ENCODE measurements at places on chromosomes 6 and 20.

DNA sequence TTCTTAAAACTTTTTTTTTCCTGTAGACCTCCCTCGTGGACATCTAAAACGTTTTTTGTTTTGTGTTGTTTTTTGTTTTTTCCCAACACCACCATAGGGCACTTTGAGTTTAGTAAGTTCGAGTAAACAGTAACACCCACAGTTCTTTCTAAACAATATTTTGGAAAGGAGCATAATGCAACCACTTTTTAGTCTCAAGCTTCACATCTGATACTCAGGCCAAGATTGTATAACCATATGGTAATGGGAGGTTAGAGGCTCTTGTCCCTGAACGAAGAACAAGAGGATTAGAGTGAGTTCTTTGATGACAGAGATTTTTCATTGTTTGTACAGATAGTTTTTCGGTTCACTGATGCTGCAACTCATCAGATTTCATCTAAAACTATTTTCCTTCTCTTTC is 144.6 kb downstream of the MTHFD1L start:
- DNase-seq: no peak

DNA sequence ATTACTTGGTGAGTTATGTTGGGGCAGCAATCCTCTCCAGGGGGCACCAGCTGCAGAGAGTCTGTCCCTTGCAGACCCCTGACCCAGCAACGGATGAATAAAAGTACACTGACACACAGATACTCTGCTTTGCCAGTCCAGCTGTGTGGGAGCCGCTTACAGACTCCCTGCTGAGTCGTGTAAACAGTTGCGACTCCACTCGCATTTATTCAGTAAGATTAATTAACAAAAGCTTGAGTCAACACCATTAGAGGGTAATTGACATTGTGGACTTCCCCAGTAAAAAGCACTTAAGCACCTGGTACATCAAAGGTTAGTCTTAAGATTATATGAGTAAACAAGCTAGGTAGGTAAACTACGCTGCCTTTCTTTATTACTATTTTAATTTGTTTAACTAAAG is 92.0 kb upstream of the TMEM181 start:
- no peak for DNase-seq

GRCh38 chr6:170030821-170031471 is 259.9 kb downstream of the DLL1 start:
- no peak for DNase-seq

GRCh38 chr6:79377888-79378348 is 143.4 kb upstream of the HMGN3 start:
- no peak for DNase-seq

DNA sequence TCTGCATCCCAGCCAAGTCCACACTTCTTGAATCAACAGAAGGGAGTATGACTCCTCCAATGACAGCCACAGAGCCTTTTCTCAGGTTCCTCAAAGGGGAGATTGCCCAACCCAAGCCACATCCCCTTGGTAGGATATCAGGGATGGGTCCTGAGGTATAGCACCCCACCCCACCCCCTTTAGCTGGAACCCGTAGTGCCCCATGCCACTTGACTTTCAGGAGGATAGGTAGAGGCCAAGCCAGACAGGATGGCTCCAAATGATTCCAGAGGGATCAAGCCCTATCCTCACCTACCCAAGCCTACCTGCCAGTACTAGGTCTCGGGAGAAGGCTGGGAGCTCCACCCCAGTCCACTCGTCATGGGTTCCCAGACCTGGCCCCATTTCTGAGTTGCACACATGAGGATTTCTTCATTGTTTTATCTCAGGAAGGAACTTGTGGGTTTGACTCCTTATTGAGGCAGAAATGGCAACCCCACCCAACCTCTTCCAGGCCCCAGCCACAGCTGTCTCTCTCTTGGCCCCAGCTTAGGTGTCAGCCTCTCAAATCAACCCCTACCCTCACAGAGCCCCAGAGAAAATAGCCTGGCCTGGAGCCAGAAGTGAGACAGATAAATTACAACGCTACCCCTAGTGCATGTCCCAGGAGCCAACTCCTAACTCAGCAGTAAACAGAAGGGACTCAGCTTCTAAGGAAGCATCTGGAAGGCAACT is 3.6 kb downstream of the CCND3 start:
- no peak for DNase-seq

DNA sequence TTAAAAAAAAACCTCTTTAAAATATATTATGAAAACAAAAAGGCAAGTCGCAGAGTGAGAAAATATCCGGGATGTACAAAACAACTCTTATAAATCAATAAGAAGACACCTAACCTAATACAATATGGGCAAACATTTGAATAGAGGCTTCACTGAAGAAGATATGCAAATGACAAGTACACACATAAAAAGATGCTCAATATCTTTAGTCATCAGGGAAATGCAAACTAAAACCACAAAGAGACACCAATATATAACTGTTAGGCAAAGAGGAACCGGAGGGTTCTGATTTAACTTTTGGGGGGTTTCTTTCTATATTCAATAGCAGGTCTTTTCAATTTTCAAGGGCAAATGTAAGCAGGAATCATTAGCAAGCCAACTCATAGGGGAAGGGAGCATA is 480.7 kb upstream of the SPTLC3 start:
- no peak for DNase-seq

- DNase-seq: no peak
Measured at GRCh38 chr6:147716434-147716833, 207.9 kb downstream of the SAMD5 start.

DNA sequence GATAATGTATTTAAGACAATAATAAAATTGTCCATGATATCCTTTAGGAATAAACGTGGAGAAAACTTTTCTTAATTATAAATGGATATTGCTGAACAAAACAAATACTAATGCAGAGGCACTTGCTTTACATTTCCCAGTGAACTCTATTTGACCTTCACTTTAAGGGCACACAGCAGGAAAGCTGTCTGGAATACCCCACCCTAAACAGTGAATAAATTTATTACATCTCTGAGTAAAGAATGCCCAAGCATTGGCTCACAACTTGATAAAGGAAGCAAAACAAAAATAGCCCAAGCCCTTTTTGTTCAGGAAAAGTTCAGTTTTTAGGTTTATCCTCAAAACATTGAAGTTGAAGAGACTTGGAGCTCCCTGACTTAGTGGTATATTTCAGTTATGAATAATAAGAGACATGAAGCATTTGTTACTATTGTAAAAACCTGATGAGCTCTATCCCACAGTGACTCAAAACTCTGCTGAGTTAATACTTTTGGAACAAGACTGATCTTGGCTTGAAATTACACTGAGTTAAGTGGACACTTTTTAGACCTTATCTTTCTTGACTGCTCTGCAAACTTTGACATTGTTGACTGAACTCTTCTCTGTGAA is 353.9 kb downstream of the BCKDHB start:
- no peak for DNase-seq

DNA sequence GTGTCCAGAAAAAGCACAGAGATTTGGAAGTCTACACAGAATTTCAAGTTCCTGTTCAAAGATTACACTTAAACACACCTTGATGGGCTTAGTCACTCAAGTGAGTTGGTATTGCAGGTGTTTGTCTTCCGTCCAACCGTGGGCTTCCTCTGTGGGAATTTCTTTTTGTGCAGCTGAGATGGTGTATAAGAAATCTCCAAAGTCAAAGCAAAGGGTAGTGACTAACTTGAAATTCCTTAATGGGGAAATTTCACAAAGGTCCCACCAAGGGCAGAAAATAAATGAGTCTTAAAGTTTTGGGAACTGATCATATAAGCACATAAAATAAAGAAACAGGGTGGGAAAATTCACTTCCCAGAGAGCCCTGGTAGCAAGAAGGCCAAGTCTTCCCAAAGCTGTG is 102.0 kb upstream of the TNFAIP3 start:
- DNase-seq: no peak

- DNase-seq: no peak
Measured at GRCh38 chr20:11502061-11502460, 415.6 kb upstream of the BTBD3 start.

- no peak for DNase-seq
Measured at GRCh38 chr20:63400486-63401210, 39.5 kb upstream of the CHRNA4 start.

- DNase-seq: no peak
Measured at GRCh38 chr6:136982928-136983327, 60.8 kb downstream of the SLC35D3 start.

DNA sequence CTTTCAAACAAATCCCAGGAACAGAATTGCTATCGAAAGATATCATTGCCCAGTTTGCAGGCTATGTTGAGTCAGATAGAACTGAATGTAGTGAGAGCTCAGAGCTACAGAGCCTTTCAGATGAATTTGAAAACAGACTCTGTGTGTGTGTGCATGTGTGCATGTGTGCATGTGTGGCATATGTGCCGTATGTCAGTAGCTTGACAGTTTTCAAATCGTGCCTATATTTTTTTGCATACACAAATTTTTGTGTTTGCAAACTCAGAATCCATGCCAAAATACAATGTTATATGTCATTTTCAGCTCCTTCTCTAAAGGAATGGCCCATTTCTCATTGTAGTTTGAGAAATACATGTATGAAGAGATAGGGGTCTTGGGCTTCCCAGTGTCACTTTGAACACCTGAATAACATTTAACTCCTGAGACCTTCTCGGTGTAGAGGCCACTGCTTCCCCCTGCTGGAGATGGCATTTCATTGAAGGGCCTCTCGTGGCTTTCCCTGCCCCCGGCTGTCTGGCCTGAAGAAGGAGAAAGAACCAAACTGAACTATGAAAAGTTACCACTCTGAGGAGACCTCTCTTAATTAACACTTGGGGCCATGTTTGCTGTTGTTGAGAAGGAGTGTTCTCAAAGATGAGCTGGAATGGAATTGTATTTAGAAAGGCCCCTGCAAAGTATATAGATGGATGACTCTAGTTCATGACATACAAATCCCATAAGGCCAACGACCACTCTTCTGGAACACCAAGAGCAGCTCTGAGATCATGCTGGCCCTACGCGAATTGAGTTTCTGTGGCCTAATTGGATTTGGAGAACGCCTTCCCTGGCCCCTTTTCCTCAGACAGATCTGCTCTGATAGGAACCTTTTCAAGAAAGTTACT is 58.7 kb downstream of the VAPB start:
- DNase-seq: no peak

- no peak for DNase-seq
Measured at GRCh38 chr20:15162079-15162647, 824.8 kb upstream of the FLRT3 start.

- no peak for DNase-seq
Measured at GRCh38 chr6:7562769-7563168, 21.3 kb downstream of the DSP start.

- DNase-seq: no peak
Measured at GRCh38 chr6:161010418-161010817, 18.8 kb downstream of the MAP3K4 start.

DNA sequence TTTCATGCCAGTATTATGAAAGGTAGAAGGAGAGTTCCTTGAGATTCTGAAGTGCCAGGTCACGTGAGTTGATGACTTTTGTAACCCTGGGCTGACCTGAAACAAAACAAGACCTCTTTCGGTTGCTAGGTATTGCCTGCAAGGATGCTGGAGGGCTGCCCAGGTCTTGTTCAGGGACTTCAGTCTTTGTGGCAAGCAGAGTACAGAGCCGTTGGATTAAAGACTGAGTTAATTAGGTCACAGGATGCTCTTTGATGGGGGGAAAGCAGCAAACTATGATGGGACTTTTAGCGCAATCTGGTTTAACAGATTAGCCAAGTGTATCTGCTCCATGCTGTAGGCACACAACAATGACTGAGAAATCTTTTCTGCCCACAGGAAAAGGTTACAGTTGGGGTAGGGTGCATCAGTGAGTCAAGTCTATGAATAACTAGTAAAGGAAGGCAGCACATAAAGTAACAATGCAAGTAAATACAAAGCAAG is 12.8 kb upstream of the ELOVL5 start:
- no peak for DNase-seq

GRCh38 chr6:107635057-107635515 is 145.2 kb downstream of the SOBP start:
- DNase-seq: no peak

DNA sequence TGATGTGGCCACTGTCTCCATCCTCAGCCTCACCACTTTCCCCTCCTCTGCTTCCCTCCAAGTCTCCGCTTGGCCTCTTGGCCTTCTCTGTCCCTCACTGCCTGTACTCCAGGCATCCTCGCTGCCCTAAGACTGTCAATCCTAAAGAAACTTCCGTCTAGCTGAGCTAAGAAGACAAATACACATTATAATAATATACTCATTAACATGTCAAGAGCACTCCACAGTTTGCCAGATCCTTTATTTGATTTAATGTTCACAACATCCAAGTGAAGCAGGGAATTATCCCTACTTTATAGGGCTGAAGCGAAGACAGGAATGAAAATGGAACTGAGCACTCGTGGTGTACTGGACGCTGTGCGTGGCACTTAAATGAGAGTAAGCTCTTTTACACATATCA is 72.4 kb upstream of the SLC22A23 start:
- no peak for DNase-seq

DNA sequence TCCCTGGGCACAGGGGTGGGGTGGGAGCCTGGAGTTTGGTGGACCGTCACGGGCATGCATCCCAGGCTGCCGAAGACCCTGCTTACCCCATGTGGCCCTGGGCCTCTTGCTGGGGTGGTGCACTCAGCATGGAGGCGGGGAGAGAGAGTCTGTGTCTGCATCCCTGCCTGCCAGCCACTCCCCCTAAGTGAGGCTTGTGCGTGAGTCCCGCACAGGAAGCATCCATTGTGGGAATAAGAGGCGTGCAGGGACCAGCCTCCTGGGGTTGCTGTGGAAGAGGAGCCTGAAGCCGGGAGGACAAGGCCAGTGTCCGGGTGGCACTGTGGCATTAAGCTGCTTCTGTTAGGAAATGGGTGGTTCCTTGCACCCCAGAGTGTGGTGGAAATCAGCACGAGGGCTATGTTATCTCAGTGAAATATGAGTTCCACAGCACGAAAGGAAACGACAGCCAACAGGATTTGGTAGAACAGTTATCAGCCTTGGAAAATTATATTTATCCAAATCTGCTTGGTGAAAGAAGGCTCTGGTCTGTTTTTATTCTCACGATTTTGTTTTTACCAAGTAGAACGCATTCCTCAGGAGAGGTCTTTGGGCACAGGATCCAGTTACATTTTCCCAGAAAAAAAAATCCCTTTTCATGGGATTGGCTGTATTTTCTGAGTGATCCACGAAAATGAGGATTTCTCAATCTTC is 35.7 kb downstream of the CDH4 start:
- no peak for DNase-seq

DNA sequence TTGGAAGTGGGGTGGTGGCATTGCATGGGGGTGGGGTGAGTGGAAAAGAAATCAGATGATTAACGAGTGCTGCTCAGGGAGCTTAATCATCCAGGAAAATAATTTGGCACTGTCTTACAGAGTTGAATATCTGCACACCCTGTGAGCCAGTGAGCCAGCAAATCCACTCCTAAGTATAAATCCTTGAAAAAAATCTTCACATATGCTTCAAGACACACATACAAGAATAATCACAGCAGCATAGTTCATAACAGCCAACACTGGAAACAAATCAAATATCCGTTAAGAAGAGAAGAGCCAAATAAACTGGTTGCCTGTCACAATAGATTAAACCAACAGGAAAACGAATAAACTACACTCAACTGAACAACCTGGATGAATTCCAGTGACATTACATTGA is 62.8 kb downstream of the SAMD3 start:
- no peak for DNase-seq

GRCh38 chr20:47354714-47355488 is 1.6 kb downstream of the ZMYND8 start:
- DNase-seq: no peak

GRCh38 chr6:41560431-41561192 is 14.4 kb downstream of the FOXP4 start:
- DNase-seq: peak; percentile 89
